ENCODE measurements at places on chromosomes 16 and 17.

DNA sequence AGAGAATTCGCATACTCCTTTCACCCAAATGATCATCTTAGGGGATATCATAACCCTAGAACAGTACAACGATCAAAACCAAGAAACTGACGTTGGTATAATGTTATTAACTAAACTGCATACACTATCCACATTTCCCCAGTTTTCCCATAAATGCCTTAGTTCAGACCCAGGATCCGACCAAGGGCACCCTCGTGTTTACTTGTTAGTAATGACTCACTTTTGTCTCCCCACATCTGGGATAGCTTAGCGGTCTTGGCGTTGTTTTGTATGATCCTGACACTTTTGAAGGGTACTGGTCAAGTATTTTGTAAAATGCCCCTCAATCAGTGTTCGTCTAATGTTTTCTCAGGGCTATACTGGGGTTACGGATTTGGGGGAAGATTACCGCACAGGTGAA is 8.0 kb downstream of the HS3ST3A1 start:
- DNase-seq: no peak

GRCh38 chr17:38706505-38707216 is 1.6 kb downstream of the MLLT6 start:
- no peak for DNase-seq

GRCh38 chr16:15782573-15783365 is 74.1 kb downstream of the MYH11 start:
- DNase-seq: no peak

DNA sequence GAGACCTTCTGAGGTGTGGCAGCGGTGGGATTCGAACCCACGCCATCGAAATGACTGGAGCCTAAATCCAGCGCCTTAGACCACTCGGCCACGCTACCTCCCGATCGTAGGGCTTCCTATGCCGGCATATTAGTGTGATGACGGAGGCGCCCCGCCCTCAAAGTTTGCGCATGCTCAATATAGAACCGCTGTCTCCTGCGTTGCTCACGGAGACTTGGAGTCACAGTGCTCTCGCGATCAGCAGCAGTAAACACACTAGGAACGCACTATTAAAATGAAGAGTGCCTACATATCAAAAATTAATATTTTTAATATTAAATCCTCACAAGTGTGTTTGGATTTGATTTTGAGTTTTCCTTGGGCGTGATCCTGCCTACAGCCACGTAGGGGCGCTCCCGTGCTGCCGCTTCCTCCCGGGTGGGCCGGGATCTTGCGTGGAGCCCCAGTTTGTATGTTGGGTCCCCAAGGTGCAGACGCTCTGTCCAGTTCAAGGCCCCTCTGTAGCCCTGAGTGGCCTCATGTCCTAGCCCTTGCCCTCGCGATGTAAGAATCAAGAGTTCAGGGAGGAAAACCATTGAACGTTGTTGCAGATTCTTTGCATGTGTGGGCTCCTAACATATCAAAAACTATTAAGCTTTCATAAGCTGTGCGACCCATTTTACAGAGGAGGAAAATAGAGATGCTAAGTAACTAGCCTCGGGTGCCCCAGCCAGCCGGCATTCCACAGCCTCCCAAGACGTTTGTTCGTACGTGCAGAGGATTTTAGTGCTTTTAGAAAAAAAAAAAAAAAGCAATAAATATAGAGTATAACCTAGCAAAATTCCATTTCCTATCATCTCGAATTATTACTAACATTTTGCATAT is 10.2 kb upstream of the EEF2K start:
- DNase-seq: peak; percentile 63

GRCh38 chr17:80458016-80458415 is 18.4 kb downstream of the NPTX1 start:
- no peak for DNase-seq

GRCh38 chr17:82734987-82735866 is at the start of gene FN3K:
Gene FN3K, plus strand, starts transcription at chr17:82735615. Its CDS starts 22 bp downstream, at chr17:82735637.
- peak; percentile 44 for DNase-seq

DNA sequence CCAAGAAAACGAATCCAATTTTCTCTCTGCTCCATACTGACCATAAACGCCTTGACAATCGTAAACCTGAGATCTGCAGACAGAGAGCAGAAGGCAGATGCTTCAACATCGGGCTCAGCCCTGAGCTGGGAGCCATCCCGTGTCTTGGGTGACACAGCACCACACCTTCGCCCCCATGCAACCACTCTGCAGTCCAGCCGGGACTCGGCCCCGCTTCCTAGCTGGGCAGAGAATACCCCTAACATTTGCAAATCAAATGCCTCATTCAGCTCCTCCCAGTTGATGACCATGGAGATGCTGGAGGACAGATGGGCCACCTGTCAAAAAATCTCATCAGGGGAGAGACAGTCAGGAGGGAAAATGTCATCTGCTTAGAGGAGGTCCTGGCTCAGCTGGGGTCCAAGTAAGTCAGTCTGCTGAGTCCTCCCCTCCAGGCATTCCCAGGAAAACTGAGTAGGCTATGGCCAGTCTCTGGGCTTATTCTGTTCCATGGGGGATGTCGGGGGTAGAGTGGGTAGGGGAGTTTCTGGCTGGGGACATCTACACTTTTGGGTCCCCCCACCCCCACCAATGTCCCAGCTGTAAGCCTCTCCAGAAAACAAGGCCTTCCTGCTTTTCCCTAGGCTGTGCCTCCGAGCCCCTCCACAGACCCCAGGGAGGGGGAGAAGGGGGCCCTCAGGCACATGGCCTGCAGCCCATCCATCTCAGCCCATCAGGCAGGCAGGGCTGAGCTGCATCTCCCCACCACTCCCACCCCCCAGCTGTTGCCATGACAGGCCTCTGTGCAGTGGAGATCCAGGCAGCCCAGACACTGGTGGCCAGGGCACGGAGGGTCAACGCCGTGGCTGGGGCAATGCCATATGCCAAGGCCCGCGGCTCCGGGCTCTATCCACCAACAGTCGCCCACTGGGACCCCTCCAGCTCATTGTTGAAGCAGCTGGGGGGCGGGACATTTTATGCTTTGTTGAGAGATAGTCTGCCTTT is 158.6 kb downstream of the AXIN2 start:
- no peak for DNase-seq

DNA sequence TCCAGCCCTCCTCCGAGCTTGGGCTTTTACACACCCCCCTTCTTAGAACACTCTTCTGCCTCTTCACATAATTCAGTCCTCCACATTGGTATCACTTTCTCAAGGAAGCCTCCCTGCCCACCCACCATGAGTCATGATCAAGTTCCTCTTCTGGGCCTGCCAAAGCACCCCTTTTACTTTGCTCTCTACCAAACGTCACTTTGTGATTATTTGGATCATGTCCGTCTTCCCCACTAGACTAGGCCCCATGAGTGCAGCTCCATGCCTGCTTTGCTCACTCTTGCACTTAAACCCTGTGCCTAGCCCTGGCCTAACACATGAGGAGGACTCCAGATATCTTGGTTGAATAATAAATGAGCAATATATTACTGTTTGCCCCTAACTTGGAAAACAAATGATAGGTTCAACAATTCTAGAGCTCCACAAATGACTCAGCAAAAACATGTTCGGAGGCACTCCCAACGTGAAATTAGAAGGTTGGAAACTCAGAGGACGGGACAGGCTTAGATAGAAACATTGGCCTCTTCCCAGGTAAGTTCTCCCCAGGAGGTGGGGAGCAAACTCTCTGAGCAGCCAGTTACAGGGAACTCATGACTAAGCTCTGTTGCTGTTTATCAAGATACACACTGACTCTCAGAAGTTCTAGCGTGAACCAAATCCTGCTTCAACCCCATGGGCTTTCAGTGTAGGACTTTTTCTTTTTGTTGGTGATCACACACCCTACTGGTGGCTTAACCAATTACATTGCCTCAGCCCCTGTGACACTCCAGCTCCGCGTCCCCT is 28.3 kb downstream of the G6PC1 start:
- DNase-seq: no peak

DNA sequence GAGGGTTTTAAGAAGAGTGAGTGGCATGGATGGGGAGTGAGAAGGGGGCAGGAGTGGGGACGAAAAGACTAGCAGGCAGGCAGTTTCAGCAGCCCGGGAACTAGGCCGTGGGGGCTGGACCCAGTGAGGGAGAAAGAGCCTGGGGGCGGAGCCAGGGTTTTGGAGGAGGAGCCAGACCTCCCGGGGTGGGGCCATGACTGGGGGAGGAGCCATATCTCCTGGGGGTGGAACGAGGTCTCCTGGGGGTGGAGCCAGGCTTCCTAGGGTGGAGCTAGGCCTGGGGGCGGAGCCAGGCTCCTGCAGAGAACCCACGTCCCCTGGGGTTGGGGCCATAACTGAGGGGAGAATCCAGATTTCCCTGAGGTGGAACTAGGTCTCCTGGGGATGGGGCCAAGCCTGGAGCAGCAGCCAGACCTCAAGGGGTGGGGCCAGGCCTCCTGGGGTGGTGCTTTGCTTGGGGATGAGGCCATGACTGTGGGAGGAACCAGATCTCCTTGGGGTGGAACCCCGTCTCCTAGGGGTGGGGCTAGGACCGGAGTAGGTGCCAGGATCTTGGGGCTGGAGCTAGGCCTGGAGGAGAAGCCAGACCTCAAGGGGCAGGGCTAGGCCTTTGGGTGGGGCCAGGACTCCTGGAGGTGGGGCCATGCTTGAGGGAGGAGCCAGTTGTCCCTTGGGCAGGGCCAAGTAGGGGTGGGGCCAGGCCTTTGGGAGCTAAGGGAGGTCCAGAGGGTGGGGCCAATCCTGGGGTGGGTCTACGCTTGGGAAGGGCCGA is 41.7 kb upstream of the JPH3 start:
- no peak for DNase-seq

All from NCI-H1105 (cell line).